A549 treated with AZD2906 at 1 μM for 4 hours (cell line): ENCODE measurements at places on chromosomes 2 and 18. TPM values are rescaled to one million over a fixed set of nuclear protein-coding genes. Genes with fewer than 3 reads are reported as not detected.

MPPE1 gene
- 16.6 to 20.6 TPM (median 19.0 TPM) in 5 replicates for total RNA-seq

ABCG5 gene
- not detected in 5 replicates for total RNA-seq

EMILIN2 gene
- total RNA-seq, result 9.0 to 14.7 TPM (median 12.9 TPM) in 5 replicates

SNRPD1 gene
- total RNA-seq, result 144 to 166 TPM (median 159 TPM) in 5 replicates

MEP1B gene
- 0.04 to 0.10 TPM (median 0.05 TPM) in 5 replicates for total RNA-seq

PROKR1 gene
- total RNA-seq, result 0.01 TPM in 1 of 5 replicates, not detected in the others

INHA gene
- total RNA-seq, result 0.21 to 0.59 TPM (median 0.52 TPM) in 5 replicates

DTNA gene
- 0.05 to 0.35 TPM (median 0.14 TPM) in 5 replicates for total RNA-seq

DOCK10 gene
- total RNA-seq, result 20.7 to 30.1 TPM (median 23.3 TPM) in 5 replicates

TMEM169 gene
- total RNA-seq, result 0.22 to 0.37 TPM (median 0.29 TPM) in 5 replicates

SLC23A3 gene
- 0.13 to 0.63 TPM (median 0.41 TPM) in 5 replicates for total RNA-seq

RAB6C gene
- total RNA-seq, result not detected in 5 replicates

SERPINB11 gene
- total RNA-seq, result 0.03 to 0.16 TPM in 2 of 5 replicates, not detected in the others

ANKRD62 gene
- not detected in 5 replicates for total RNA-seq

COX5B gene
- 250 to 325 TPM (median 311 TPM) in 5 replicates for total RNA-seq

KHK gene
- 7.2 to 11.4 TPM (median 9.8 TPM) in 5 replicates for total RNA-seq

TUBA3E gene
- 5.2 to 8.8 TPM (median 6.9 TPM) in 5 replicates for total RNA-seq

SCRN3 gene
- 12.9 to 15.9 TPM (median 14.6 TPM) in 5 replicates for total RNA-seq

CDCA7 gene
- 38.4 to 45.7 TPM (median 44.2 TPM) in 5 replicates for total RNA-seq

GREB1 gene
- total RNA-seq, result 2.3 to 4.1 TPM (median 3.5 TPM) in 5 replicates

CPLX4 gene
- not detected in 5 replicates for total RNA-seq

NOSTRIN gene
- 1.2 to 2.5 TPM (median 1.9 TPM) in 5 replicates for total RNA-seq

CDKL4 gene
- total RNA-seq, result not detected in 5 replicates

SERPINB13 gene
- total RNA-seq, result not detected in 5 replicates
